ENCODE measurements at places on chromosomes 6 and 20. TPM values are rescaled to one million over a fixed set of nuclear protein-coding genes. Genes with fewer than 3 reads are reported as not detected.

Gene TSBP1
- total RNA-seq = not detected

Gene DNAH8
- 0.05 TPM for total RNA-seq

Gene TAB2
- 35.7 TPM for total RNA-seq

Gene BMP6
- 0.17 TPM for total RNA-seq

Gene SLC17A1
- total RNA-seq = not detected

Gene TGM2
- 261 TPM for total RNA-seq

Gene LIME1
- total RNA-seq = 25.8 TPM

Gene FAM209B
- total RNA-seq = not detected

Gene CST1
- 1.2 TPM for total RNA-seq

Gene CD109
- 3.6 TPM for total RNA-seq

Gene SDCBP2
- total RNA-seq = 18.9 TPM

Gene SIRPB2
- 0.57 TPM for total RNA-seq

Gene RGS17
- 0.78 TPM for total RNA-seq

Gene HUS1B
- 0.71 TPM for total RNA-seq

Gene NFS1
- 44.6 TPM for total RNA-seq

Gene SIM1
- total RNA-seq = not detected

Gene RSPH4A
- total RNA-seq = 0.22 TPM

Gene EPPIN
- total RNA-seq = not detected
